GM20000 (cell line): ENCODE measurements at places on chromosomes 1 and 21.

DNA sequence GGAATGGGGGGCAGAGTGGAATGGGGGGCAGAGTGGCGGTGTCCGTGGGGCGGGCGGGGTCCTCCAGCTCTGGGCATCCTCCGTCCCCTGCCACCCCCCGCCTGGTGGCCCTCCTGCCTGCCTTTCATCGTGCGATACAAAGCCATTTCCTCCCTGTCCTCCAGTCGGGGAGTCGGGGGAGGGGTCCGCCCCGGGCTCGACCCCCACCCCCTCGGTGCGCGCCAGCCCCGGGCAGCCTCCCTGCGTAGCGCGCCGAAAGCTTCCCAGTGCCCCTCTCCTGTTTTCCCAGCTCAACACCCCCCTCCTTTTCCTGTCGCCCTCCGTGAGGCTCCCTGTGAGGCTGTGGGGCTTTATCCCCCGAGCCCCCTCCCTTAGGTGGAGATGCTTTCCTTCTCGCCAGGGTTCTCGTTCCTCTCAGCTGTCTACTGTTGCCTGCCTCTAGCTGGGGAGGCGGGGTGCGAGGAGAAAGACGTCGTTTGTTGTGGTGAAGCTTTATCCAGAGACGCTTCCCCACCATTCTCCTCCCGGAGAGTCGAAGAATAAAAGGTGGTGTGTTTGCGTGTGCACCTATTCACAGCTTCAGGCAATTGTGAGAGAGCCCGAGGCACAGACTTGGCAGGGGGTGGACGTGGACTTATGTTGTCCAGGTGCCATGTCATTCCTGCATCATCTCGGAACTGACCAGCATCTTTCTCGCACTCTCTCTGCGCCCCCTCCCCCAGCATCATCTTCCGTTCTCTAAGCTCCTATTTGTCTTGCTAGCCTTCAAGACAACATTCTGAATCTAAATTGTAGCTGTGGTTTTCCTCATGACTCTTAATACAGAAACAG, 848 bp downstream of the DNM3 start:
- DNase-seq, result peak; percentile 41

DNA sequence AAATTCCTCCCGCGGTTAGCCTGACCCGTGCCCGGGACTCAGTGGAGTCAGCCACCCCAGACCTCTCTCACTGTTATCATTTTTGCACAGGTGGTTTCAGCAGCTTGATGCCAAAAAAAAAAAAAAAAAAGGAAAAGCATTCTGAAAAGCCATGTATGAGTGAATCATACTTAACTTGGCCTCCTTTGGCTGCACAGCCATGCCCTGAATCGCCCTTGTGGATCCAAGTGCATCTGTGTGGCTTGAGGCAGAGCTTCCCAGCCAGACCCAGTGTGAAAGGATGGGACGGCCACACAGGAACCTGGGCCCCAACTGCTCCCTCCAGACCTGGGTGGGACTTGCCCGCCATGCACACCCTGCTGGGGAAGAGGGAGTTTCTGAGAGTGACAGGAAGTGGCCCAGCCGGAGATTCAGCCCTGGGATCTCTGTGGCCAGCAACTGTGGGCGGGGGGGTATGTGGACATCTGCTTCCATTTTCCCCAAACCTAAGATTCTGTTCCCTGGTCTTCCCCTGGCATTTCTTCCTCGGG, 8.6 kb downstream of the YBEY start:
- DNase-seq, result peak; percentile 74

DNA sequence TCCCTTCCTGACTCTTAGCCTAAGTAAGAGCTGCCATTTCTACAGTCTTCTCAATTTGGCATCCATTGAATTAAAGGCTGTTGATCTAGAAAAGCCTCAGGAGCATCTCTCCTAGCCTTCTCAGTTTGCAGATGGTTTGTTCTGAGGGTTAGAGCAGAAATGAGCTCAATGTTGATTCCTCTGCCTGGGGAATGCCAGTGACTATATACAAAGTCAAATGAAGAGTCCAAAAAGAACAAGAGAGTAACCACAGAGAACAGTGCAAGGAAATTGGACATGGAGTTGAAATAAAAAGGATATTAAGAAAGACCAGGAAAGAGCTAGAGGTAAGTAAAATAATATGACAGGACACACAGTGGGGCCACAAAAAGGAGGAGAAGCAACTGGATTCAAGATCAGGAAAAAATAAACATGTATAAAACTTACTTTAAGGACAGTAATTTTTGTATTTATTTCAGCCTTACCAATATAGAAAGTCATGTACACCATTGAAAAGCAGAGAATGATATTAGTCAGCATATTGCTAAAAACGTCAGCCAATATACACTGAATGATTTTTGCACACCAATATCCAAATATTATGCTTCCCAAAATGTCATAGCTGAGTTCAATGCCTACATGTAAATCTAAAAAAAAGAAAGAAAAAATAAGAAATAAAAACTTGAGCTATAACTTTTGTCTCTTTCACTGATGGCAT, 21.3 kb downstream of the SLC9C2 start:
- DNase-seq, result no peak

DNA sequence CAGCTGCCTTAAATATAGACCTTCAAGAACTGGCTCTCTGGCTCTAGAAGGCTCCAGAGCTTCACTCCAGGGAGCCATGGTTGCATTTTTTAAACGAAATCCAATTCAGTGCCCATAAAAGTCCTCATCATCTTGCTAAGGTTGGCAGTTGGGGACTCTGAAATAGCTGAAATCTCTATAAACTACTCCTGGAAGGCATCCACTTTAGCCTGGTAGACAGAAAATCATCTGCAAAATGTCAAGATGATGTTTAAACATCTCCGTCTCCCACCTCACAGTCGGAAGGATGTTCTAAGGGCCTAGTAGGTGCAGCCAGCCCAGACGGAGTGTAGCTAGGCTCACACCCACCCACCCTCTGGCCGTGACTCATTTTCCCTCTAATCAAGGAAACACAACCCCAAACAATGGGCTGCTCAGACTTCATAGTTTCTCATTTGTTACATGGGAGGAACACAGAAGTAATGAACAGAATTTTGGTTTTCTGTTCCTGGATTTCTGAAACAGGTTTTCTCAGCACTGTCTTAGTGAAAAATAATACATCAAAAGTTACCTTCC, 235.4 kb upstream of the KAZN start:
- no peak for DNase-seq

GRCh38 chr1:39407896-39408640, 83.4 kb upstream of the BMP8A start:
- no peak for DNase-seq

DNA sequence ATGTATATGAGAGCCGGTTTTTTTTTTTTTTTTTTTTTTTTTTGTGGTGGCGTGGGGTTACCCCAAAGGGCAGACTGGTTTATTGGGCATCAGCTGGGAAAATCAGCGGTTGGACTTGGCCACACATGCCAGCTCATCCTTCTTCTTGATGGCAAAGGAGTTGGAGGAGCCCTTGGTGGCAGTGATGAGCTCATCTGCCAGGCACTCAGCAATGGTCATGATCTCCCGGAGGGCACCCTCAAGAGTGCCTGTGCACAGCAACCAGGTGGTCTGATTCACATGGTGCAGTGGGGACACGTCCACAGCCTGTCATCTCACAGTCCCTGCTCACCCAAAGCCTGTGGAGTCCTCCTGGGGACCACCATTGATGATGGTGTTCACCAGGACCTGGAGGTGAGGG, 62.0 kb downstream of the MRPS6 start:
- no peak for DNase-seq

DNA sequence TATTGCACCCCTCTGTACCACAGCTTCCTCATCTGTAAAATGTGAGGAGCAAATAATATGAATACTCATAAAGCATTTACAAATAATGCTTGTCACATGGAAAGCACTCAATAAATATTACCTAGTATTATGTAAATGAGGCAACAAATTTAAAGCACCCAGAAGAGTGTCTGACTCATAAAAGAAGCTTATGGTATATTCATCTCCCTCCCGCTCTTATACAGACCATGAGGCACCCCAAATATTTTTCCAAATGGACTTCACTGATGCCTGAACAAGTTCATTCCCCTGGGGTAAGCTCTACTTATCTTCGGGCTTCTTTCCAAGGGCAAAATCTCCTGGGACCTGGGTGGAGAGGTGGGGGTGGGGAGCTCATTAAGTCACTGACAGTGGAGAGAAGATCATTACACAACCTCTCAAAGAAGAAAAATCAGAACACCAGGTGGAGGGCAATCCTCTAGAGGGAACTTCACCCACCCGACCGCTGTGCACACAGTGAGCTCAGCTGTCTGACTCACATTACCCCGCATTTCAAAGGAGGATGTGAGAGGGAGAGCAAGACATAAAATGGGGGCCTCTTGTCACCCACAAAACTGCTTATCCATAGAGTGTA, 166.2 kb downstream of the ASTN1 start:
- no peak for DNase-seq

- no peak for DNase-seq
These were observed 201.8 kb downstream of the DISC1 start for GRCh38 chr1:231828182-231828920.

- no peak for DNase-seq
These were observed 43.2 kb downstream of the PRRX1 start for GRCh38 chr1:170707117-170707516.

GRCh38 chr1:175687622-175688415, 55.6 kb downstream of the TNR start:
- no peak for DNase-seq

DNA sequence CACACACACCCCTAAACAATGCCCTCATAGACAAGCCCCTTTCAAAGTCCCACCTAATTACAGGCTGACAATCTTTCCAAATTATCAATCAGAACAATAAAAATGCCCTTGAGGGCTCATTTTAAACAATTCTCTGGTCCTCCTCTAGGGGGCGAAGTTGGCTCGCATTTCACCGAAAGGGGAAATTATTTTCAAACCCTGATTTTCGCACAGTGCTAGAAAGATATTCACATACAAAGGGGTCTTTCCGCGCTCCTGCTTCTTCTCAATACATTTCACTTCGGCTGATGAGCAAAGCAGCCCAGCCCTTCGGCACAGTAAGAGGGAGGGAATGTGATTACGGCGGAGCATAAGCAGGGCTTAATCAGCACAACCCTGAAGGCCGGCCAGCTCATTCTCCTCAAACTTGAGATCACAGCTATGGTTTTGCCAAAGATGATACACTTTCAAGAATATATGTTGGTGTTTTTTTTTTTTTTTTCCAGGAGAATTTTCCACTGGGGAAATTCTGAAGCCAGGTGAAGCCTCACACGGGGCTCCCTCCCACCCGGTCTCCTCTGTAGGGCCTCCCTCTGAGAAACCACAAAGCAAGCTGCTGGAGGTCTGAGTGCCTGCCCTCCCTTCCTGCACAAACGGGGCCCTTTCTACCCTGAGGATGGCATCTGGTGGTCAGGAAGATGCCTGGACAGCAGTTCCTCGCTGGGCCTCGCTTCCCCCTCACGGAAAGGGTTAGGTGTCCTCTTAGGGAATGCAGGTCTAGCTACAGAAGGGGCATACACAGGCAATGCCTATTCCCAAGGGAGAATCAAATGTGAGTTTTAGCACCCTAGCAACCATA, 66.9 kb downstream of the GNG12 start:
- peak; percentile 43 for DNase-seq

DNA sequence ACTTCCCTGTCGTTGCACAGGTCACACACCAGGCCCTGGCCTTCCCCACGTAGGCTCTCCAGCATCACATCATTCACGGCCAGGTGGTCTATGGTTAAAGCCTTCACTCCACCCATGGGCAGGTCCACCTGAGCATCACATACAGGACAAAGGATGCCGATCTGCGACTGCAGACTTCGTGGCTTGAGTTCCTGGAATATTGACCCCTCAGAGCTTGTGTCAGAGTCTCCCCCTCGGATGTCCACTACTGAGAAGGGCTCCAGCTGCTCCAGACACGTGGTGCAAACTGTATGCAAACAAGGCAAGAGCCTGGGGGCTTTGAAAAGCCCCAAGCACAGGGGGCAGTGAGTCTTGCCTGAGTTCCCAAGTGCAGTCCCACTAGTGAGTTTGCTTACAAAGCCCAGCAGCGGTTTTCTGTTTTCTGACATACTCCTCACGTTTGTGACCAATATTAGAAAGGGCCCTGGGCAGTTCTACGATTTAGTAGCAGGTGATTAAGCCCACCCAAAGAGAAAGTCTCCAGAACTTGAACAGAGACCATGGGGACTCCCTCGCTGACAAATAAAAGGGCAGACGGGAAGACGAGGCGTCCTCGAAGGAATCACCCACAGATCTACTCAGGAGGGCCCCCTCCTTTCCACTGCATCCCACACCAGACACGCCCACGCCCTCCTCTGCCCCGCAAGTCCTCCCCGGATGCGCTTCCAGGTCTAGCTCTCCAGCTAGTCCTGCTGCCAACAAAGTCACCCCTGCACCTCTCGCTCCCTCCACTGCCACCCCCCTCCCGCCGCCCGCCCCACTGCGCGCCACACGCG, 568 bp downstream of the TRIM45 start:
- DNase-seq, result no peak

DNA sequence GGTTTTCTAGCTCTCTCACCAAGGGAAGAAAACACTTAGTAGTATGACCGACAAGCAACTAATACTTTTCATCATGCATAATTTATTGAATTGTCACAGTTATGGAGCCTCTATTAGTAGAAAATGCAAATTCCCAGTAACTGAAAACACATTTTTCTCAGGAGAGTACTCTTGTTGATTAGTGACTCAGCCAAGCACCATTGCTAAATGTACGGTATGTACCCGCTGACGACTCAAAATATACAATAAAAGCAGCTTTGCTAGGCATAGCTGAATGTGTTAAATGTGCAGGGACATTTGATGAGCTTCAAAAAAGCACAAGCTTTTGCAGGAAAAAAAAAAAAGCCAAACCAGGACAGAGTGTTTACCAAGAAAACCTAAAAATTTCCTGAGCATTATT, 63.9 kb downstream of the WDR64 start:
- no peak for DNase-seq

GRCh38 chr1:79945391-79945790, 938.9 kb upstream of the ADGRL4 start:
- no peak for DNase-seq

GRCh38 chr1:241639623-241640148, 483 bp downstream of the CHML start:
- no peak for DNase-seq

DNA sequence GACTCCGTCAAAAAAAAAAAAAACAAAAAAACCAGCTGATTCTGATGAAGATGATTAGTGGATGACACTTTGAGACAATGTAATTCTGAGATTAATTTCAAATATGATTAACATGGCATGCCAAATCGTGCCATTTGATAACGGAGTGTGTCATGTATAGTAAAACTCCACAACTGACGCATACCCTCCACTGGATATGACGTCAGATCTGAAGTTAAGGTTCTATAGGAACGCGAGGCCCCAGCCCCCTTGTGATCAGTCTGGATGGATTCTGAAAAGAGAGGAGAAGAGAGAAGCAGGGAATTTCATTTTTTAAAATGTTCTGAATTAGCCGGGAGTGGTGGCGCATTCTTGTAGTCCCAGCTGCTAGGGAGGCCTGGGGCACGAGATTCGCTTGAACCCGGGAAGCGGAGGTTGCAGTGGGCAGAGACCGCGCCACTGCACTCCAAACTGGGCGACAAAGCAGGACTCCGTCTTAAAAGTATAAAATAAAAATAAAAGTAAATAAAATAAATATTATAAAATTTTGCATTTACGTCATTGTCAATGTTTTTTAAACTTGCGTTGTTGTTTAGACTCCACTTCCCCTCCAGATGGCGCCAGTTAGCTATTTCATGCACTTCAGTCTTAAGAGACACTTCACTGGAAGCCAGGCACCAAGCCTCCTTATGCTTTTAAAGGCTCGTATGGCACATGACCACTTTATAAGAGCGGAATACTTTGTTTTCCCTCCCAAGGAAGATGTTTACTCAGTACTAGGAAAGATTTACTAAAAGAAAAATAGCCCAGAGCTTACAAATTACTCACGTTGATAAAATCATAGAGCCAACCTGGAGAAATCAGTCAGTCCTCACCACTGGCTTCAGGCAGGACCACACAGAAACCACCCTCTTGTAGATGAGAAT, 65.5 kb downstream of the UBE2U start:
- DNase-seq, result peak; percentile 54
